ENCODE measurements at places on chromosomes 1 and 21.

- DNase-seq, result no peak
Observed at GRCh38 chr1:21766210-21766609, 16.7 kb downstream of the USP48 start.

DNA sequence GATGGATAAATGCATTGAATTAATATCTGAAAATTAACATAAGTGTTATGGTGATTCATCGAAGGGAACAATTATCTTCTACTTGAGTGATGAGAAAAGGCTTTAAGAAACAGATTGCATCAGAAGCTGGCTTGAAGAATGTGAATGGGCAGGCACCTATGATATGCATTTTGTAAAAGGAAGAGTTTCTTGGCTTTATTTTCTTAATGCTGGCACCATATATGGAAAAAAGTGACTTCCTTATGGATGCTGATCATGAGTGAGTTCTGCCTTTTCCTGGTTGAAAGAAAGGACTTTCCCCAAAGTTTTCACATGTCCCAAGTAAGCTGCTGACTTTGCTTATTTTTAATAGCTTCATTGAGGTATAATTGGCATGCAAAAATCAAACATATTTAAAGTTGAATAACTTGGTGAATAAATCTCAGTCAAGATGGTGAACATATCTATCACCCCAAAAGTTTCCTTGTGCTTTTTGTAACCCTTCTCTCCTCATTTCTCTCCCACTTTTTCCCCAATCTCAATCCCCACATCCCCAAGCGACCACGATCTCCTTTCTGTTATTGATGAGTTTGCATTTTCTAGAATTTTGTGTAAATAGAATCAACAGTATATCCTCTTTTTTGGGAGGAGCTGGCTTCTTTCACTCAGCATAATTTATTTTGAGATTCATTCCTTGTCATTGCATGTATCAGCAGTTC lies 74.2 kb downstream of the SPATA46 start:
- no peak for DNase-seq

GRCh38 chr1:223870617-223871574 lies 25.1 kb upstream of the TP53BP2 start:
- no peak for DNase-seq

GRCh38 chr1:162200096-162200847 lies 130.8 kb downstream of the NOS1AP start:
- DNase-seq, result no peak

DNA sequence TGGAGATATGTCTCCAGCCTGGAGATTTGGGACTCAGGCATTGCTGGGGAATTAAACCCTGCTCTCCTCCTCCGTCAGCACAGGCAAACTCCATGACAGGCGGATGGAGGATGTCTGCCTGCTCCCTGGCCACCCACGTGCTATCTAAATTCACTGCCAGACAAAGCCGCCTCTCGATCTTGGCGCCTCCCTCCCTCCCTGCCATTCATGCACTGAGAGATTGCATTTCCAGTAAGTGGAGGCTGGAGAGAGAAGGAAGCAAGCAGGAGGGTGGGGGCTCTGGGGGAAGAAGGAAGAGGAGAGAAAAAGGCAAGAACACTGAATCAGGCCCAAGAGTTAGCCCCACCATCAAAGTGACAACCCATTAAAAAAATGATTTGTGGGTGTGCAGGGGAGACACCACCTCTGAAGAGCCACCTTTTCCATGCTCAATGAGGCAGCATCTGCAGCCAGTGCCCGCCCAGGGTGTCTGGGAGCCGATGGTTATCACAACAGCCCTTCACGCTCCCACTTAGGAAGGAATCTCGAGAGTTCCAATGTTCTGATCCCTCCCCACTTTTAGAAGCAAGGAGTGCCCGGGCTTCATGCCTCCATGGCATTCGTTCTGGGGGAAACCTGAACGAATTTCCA lies 183.0 kb downstream of the HIVEP3 start:
- no peak for DNase-seq

DNA sequence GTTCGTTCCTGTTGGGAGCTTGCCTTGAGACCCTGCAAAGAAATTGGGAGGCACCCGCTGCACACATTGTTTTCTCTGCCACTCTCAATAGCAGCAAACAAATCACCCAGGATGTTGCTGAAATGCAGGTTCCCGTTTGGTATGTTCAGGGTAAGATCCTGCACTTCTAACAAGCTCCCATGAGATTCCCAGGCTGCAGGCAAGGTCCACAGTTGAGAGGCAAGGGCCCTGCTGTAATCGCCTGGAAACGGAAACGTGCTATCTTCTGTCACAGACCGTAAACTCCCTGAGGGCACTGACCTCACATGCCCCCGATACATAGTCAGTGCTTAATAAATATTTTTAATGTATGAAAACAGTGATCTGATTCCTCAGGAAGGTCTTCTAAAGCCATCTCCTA lies 37.8 kb downstream of the XCL1 start:
- DNase-seq, result no peak

DNA sequence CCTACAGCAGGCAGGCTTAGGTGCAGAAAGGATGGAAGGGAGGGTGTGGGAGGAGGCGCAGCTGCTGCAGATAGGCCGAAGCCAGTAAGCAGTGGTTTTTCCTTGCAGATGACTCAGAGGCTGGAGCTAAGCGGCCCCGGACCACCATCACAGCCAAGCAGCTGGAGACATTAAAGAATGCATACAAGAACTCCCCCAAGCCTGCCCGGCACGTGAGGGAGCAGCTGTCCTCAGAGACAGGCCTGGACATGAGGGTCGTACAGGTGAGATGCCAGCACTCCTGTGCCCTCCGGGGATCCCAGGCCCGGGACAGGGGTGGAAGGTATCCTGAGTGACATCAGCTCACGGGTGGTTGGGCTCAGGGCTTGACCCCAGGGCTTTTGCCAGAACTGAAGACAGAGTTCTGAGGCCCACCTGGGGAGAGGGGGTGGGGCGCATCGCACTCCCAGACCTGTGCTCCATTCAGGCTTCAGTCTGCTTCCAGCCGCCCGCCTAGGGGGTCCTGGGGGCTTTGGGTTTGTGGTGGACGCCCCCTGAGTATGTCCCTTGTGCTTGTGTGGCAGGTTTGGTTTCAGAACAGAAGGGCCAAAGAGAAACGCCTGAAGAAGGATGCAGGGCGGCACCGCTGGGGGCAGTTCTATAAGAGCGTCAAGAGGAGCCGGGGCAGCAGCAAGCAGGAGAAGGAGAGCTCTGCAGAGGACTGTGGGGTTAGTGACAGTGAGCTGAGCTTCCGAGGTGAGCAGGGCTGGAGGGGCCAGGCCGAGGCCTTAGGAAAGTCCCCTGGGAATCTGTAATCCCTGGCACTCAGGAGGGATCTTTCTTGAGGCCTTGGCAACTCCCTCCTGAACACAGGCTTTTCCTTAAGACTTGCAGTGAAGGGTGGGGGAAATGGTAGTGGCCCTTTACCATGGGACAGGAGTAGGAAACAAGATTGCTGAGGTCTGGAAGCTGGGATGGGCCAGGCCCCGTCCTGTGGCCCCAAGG lies 41.5 kb downstream of the LHX4 start:
- peak; percentile 49 for DNase-seq

DNA sequence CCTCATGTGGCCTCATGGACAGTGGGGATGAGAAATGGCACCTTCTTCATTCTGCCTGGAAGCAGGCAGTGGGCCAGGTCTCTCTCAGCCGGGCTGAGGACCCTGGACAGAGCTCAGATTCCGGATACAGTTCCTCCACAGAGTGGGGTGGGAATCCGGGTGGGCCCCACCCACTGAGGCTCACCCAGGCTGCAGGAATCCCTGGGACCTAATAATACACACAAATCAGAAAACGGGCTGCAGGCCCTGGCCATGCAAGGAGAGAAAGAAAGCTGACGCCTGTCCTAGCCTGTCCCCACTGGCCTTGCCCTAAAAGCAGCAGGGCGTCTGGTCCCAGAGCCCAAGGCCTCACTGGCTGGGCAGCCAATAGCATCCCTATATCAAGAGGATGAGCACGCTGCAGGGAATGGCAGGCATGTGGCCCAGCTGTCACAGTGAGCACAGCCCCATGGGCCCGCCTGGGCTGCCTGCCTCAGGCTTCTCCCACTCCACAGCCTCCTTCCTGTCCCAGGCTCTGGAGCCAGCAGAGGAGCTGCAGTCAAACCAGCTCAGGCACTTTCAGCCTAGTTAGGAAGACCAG lies 25.3 kb downstream of the ACTA1 start:
- peak; percentile 40 for DNase-seq
